ENCODE measurements at places on chromosomes 13 and 19.

- DNase-seq: peak; percentile 43
Observed at GRCh38 chr19:12788682-12789097, 2.6 kb upstream of the JUNB start.

GRCh38 chr19:1577090-1577928 is 9.2 kb upstream of the MEX3D start:
- no peak for DNase-seq

GRCh38 chr19:42368765-42369164 is 21.3 kb downstream of the CNFN start:
- no peak for DNase-seq

DNA sequence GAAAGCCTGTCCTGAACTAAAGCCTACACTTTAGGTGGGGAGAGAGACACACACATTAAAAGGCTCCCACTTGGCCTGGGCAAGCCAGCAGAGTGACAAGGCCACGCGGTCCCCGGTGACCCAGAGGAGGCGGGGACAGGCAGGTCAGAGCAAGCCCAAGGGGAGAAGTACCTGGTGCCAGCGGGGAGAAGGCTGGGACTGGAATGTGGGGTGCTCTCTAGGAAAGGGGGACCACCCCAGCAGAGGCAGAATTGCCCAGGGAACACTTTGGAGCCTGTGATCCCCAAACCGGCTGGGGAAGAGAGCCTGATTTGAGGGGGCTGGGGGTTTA is 82.3 kb downstream of the RAB20 start:
- no peak for DNase-seq

- DNase-seq: no peak
Observed at GRCh38 chr13:20124303-20124702, 36.5 kb downstream of the GJA3 start.

DNA sequence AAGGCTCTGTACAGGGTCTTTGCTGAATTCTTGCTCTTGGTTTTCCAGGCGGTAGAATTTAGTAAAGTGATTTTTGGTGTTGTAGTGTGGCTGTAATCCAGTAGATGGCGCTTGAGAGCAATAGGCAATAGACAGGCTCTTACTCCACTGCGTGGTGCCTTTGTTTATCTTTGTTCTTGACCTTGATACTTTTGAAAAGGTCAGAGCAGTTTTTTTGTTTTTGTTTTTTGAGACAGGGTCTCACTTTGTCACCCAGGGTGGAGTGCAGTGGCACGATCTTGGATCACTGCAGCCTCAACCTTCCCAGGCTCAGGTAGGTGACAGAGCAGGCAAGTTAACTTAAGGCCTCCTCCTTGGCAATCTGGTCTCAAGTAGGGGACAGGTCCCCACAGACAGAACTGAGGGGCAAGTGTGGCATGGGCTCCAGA is 12.2 kb upstream of the LILRA5 start:
- peak; percentile 5 for DNase-seq

GRCh38 chr19:35170359-35171061 is 16.0 kb downstream of the FXYD5 start:
- DNase-seq: no peak

DNA sequence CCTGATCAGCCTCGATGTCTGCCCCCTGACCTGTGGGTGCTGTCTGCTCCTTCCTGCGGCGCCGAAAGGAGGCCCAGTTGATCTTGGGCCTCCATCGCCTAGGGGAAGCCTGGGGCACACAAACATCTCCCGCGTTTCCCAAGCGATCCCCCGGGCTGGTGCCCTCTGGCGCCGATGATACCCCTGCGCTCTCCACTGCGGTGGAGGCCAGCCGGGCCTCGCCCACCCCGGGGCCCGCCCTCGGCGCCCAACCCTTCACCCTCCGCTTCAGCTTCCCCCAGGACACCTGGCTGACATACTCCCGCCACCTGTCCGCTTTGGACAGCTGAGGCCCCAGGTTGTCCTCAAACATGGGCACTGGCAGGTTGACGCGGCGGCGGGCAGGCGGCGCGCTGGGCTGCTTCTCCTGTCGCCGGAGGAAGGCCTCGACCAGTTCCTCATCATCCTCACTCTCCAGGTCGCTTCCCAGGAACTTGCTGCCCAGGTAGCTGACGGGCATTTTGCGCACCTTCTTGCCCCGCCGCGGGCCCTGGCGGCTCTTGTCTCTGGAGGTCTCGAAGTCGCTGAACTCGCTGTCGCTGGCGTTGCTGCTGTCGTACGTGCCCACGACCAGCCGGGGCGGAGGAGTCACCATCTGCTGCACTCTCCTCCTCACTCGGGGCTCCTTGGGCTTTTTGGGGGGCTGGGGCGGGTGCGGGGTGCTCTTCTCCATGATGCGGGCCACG is 1.3 kb downstream of the CCDC8 start:
- DNase-seq: no peak

DNA sequence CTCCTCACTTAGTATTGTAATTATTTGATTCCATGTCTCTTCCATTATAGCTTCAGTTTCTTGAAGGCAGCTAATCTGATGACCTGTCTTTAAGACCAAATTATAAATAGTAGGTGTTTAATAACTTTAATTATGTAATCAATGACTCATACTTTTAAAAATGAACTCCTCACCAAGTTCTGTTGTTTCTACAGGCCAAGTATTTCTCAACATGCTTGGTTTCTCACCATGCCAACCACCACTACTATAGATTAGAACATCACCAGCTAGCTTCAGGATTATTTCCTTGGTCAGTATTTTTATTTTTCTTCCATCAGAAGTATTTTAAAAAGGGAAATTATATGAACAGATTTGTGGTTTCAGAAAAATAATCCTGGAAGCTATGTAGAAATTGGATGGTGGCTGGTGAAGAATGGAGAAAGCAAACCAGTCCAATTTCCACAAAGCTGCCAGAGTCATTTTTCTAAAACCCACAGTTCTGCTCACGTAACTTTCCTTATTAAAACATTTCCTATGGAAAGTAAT is 237.7 kb upstream of the DACH1 start:
- DNase-seq: no peak

DNA sequence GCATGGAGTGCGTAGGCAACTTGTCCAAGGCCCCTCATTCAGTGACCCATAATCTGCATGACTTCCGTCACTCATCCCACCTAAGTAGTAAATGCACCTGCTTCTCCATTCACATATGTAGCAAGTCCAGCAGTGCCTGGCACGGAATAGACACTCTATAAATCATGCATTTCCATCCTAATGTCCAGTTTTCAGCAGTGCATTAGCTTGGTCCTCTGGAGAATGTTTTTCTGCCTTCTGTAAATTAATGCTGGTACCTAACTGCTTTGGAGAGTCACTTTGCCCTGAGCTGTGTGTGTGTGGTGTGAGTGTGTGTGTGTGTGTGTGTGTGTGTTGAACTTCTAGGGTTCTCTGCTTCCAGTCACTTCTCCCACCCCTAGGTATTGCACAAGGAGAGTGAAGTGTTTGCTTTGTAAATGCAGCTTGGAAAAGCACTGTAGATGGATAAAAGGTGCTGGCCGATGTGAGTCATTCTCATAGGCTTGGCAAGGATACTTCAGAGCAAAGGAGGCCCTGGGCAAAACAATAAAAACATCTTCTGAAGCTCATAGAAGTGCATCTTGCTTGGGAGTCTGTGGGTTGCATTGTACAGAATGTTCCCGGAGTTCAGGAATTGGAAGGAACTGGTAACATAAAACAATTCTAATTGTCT is 181.8 kb downstream of the KATNAL1 start:
- DNase-seq: no peak

DNA sequence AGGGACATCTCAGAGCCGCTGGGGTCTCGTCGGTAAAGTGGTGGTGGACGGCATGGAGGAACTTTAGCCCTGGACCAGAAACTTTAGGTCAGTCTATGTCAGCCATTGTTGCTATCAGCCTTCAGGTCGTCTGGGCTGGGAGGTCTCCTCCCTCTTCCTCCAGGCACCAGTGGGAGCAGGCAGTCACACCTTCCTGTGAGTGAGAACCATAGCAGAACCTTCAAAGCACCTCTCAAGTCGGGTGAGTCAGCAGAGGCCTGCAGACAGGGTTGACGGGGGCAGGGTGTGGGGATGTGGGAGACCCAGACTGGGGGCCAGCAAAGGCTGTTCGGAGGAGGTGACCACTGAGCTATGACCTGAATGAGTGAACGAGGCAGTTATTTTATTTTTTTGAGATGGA is 15.4 kb upstream of the SBNO2 start:
- peak; percentile 56 for DNase-seq

DNA sequence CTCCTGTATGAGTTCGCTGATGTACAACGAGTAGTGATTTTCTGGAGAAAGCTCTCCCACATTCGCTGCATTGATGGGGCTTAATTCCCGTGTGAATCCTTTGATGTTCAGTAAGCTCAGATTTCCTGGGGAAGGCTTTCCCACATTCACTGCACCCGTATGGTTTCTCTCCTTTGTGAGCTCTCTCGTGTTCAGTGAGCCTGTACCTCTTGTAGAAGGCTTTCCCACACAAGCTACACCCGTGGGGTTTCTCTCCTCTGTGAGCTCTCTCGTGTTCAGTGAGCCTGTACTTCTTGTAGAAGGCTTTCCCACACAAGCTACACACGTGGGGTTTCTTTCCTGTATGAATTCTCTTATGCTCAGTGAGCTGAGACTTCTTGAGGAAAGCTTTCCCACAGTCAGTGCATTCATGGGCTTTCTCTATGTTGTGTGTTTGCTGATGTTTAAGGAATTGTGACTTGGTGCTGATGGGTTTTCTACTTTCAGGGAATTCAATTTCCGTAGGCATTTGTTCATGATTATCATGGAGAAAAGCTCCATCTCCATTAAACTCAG is 3.5 kb upstream of the ZNF577 start:
- no peak for DNase-seq

GRCh38 chr19:52670046-52670445 is 31.9 kb upstream of the ZNF83 start:
- DNase-seq: no peak

DNA sequence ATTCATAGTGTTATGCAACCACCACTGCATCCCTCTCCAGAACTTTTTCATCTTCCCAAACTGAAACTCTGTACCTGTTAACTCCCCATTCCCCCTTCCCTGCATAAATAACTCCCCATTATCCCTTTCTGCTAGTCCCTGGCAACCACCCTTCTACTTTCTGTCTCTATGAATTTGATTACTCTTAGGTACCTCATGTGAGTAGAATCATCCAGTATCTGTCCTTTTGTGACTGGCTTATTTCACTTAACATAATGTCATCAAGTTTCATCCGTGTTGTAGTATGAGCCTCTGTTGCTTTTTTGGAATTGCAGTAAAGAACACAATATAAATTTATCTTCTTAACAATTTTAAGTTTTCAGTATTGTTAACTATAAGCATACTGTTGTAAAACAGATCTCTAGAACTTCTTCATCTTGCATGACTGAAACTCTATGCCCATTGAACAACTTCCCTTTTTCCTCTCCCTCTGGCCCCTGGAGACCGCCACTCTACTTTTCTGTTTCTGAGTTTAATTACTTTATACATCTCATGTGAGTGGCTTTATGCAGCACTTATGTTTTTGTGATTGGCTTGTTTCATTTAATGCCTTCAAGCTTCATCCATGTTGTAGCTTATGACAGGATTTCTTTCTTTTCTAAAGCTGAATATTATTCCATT is 87.3 kb upstream of the ABCC4 start:
- no peak for DNase-seq

All from stimulated activated naive CD4-positive, alpha-beta T cell treated with Interleukin-2 at 50 U/mL for 16 hours (primary cell).